Inflammatory macrophage (primary cell): ENCODE measurements at places on chromosomes 6 and 20.

GRCh38 chr6:162178666-162179065, 548.9 kb downstream of the PRKN start:
- no peak for DNase-seq

GRCh38 chr6:37339741-37340638, 13.8 kb upstream of the RNF8 start:
- no peak for DNase-seq

- DNase-seq = no peak
These were observed 175.2 kb upstream of the CITED2 start for GRCh38 chr6:139549561-139550070.

GRCh38 chr6:15573384-15573783, 89.4 kb downstream of the DTNBP1 start:
- no peak for DNase-seq

- no peak for DNase-seq
These were observed 323.4 kb downstream of the TAF4 start for GRCh38 chr20:61742097-61742825.

DNA sequence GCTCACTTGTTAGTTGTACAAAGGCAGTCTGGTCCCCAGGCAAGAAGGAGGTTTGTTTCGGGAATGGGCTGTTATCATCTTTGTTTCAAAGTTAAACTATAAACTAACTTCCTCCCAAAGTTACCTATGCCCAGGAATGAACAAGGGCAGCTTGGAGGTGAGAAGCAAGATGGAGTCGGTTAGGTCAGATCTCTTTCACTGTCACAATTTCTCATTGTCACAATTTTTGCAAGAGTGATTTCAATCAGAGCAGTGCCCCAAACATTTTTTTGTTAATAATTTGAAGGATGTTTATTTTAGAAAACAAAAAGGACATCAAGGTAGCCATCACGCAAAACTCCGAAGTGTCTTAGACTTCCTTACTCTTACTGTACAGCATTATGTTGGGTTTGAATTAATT, 170.8 kb downstream of the NFATC2 start:
- no peak for DNase-seq

DNA sequence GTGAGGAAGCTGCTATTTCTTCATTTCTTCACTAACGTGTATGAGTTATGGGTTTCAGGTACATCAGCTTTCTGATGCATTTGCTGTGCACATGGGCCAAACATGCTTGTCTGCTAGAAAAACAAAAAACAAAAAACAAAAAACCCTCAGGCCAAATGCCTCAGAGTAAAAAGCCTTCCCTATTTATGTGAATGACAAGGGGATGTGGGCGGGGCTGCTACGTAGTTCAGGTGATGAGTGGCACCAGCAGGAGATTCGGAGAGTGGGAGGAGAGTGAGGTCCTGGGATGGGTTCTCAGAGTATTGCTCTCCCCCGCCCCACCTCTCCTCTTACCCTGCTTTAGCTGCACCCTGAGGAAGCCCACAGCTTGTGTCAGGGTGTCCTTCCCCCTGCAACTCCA, 596.8 kb upstream of the JAG1 start:
- no peak for DNase-seq

DNA sequence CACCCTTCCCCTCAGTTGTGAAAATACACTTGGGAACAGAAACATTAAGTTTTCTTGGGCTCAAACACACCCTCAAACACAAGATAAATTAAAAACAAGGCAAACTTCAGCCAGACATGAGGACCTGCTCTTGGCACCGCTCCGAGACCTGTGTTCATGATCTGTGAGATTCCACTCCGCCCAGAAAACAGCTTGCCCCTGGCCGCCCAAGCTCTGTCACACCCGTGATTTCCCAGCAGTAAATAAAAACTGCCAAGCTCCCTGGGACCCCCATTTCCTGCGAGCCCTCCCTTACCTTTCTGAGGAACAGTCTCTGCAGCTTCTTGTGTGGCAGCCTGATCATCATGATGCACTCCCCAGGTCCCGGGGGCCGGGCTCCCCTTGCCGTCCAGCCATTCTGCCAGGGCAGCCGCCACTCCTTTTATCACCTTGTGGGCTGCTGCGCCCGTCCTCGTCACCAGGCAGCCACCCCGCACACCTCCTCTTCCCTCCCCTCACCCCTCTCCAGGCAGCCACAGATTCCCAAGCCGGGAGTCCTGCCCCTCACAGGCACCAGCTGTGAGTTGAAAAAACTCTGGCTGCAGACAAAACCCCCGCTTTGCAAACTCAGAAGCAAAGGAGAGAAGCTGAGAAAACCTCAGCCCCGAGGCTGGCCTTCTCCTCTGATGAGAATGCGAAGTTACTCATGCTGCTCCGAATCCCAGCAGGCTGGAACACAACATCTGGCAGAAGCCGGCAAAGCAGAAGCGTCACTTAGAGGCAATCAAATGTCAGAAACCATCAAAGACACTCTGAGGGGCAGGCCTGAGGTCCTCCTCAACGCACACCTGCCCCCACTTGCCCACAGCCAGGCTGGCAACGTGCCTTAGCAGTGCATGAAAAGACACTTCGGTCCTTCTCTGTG, 130.4 kb upstream of the RPS6KA2 start:
- DNase-seq = no peak

DNA sequence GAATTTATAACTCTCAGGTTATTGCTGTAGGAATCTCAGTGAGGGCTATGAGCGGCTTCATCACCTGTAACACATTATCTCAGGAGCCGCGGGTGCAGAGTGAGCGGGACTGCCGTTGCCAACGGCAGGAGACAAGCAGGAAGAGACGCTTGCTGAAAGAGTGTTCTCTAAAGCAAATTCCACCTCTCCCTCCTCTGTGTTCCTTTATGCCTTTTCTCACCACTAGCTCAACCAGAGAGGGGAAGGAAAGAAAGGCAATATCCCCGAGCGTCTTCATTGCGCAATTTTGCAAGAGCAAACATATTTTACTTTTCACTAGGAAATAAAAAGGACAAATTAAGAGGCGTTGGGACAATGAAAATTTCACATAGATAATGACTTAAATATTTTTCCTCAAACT, 185.2 kb upstream of the EXOC2 start:
- no peak for DNase-seq

GRCh38 chr6:31908791-31909190, 6.9 kb upstream of the ZBTB12 start:
- no peak for DNase-seq

- no peak for DNase-seq
These were observed 114.5 kb downstream of the RNGTT start for GRCh38 chr6:88848870-88849269.

DNA sequence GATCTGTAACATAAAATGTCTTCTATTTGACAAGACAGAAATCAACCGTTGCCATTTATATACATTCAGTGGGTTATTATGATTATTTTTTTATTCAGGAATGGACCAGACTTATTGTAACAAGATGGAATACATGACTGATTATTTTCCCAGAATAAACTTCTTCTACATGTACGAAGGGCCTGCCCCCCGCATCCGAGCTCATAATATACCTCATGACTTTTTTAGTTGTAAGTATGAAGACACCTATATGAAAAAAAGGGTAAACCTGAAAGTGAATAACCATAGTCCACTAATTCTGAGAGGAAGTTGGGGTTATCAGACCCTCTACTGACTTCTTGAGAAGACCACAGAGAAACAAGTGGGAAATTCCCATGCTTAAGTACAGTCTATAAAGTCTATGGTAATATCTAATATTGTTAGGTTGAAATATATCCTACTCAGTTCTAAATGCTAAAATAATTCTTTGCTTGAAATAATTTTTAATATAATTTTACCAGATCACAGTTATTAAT, 15.9 kb downstream of the OR2A4 start:
- no peak for DNase-seq

GRCh38 chr20:1769491-1769890, 111.9 kb upstream of the SIRPG start:
- no peak for DNase-seq

- no peak for DNase-seq
These were observed 91.2 kb upstream of the TMEM181 start for GRCh38 chr6:158468666-158469065.

DNA sequence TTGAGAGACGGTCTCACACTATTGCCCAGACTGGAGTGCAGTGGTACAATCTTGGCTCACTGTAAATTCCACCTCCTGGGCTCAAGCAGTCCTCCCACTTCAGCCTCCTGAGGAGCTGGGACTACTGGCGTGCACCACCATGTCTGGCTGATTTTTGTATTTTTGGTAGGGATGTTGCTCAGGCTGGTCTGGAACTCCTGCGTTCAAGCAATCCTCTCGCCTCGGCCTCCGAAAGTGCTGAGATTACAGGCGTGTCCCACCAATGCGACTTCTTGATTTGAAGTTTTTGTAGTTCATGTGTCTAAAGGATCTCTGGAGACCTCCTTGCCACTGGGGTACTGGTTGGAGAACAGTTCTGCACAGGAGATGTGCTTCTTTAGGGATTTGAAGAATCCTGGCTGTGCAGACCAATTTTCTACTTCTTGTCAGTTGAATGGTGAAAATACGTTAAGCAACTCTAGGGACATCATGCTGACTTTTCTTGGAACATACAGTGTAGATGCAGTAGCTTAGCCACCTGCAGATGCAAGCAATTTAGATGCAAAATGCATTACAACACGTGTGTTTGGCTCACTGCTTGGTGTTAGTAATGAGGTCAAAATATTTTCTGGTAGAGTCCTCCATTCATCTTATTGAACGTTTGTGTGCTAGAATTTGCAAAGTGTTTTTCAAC, 28.2 kb downstream of the SYTL3 start:
- DNase-seq = no peak

DNA sequence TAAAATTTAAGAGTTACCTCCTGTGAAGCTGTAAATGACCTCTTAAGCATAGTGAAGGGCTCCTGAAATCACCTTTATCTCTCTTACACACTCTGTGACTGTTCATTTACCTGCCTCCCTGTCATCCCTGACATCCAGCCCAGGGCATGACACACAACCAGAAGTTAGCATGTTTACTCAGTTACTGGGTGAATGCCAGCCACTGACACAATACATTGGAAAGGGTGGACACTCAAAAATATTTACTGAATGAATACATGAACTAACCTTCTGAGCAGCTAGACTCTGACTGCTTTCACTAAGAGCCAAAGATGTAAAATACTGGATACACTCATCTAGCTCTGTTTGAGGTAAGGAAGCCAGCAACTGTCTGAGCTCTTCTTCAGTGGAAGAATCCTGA, 25.3 kb downstream of the SERAC1 start:
- no peak for DNase-seq

- DNase-seq = no peak
These were observed 120.9 kb upstream of the IRAK1BP1 start for GRCh38 chr6:78746457-78746856.

- DNase-seq = no peak
These were observed 4.4 kb downstream of the CPNE1 start for GRCh38 chr20:35660122-35660937.

GRCh38 chr6:38755874-38756273, 40.8 kb downstream of the DNAH8 start:
- no peak for DNase-seq

GRCh38 chr6:125203395-125203794, 49.8 kb downstream of the TPD52L1 start:
- no peak for DNase-seq

DNA sequence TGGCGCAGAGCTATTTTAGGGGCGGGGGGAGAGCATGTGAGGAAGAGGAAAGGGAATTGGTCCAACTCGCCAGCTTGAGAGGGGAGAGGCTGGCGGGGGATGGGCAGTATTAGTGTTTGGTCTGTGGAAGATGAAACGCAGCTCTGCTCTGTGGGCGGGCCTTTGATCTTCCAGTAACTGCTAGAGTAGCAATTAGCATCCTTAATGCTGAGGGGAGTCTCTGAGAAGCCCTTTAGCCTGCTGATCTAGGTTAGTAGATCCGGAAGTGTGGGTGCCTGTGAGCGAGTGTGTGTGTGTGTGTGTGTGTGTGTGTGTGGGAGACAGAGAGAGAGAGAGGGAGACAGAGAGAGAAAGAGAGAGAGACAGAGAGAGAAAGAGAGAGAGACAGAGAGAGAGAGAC, 117.2 kb upstream of the BACH2 start:
- DNase-seq = no peak

- peak; percentile 40 for DNase-seq
These were observed 1.2 kb downstream of the ABHD12 start for GRCh38 chr20:25389401-25389857.

GRCh38 chr6:142958343-142958742, 13.4 kb upstream of the HIVEP2 start:
- DNase-seq = no peak

- DNase-seq = no peak
These were observed 149.9 kb upstream of the QKI start for GRCh38 chr6:163264662-163265035.

DNA sequence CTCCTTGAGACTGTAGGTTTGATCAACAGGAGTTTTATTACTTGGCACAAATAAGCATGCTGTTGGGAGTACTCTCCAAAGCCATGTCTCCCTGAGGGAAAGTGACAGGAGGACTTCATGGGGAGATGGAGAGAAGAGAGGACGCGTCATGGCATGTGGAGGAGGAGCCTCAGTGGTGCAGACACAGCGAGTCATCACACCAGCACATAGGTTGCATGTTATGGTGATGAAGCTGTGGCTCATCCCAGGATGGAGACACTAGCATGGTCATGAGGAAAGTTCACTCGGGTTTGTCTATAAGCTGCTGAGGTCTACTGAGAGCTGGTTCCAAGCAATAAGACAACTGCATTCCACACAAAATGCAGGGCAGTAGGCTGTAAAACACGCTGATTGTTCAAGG, 13.2 kb upstream of the SSTR4 start:
- peak; percentile 51 for DNase-seq

- no peak for DNase-seq
These were observed 26.4 kb upstream of the MROH8 start for GRCh38 chr20:37205794-37206193.

- DNase-seq = no peak
These were observed 44.7 kb downstream of the MCUR1 start for GRCh38 chr6:13769655-13770053.

- DNase-seq = no peak
These were observed 4.4 kb downstream of the SLC13A3 start for GRCh38 chr20:46646659-46647380.

- DNase-seq = peak; percentile 33
These were observed 53.8 kb upstream of the CCDC28A start for GRCh38 chr6:138719744-138720143.

DNA sequence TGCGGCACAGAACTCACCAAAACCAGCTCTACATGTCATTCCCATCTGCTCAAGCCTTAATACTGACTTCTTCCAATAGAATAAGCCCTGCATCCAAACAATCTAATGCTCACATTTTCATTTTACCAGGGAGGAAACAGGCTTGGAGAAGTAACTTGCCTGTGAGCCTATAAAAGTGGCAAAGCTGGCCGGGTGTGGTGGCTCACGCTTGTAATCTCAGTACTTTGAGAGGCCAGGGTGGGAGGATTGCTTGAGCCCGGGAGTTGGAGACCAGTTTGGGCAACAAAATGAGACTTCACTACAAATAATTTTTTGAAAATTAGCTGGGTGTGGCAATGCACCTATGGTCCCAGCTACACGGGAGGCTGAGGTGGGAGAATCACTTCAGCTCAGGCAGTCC, 133.7 kb downstream of the LY86 start:
- no peak for DNase-seq
